ENCODE measurements at places on chromosomes 13 and 19.

GRCh38 chr13:59451236-59451635 lies 712.5 kb downstream of the DIAPH3 start:
- no peak for DNase-seq

- no peak for DNase-seq
Measured at GRCh38 chr13:35926859-35927530, 204.2 kb downstream of the DCLK1 start.

GRCh38 chr19:28831462-28831861 lies 381.5 kb downstream of the UQCRFS1 start:
- no peak for DNase-seq

DNA sequence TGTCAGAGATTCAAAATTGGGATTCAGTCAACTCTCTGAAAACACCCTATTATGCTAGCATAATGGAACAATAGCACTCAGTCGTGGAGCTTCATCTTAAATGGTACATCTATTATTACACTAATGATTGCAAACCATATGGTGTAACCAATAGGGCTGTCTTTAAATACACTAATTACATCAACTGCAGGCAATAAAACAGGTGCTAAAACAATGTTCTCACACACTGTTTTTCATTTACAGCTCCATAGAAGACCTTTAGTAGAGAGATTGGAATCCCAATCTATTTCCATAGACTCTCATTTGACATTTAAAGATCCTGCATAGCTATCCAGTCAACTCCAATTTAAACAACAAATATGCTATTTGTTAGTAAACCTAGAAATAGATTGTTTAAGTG lies 1917.4 kb downstream of the OLFM4 start:
- no peak for DNase-seq

DNA sequence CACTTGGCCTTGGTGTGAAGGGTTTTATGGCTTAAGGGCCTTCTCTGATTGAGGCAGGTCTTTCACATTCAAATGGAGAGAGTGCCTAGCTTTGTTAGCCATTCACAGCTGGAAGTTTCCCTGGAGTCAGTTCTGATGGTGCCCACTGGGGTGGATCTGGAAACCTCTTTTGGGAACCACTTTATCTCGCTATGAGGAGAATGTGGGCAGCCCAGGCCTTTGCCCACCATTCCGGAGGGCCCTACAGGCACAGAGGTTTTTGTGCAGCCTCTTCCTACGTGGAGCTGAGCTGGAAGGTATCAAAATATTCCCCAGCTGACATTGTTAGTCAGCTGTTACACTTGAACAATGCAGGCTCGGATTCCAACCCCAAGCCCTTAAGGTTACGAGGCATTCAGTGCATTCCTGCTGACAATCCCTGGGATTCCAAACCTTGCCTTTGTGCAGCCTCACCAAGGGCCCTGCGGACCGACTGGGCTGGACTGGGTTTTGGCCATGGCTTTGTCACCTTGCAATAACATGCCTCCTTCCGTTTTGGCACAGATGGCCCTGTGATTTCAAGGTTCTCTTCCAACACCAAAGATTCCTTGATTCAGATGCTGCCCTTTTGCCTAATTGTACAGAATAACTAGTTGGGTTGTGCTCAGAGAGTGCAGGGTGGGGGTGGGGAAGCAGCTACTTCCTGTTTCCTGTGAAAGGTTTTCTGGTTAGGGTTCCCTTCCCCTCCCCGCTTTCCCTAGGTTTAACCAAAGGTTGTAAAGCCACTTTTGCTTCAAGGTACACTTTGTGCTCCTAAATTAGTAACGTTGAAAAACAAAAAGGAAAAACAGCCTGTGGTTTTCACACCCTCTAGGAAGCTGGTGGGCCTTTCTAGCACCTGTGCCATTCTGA lies 27.0 kb downstream of the SAE1 start:
- DNase-seq = peak; percentile 31

DNA sequence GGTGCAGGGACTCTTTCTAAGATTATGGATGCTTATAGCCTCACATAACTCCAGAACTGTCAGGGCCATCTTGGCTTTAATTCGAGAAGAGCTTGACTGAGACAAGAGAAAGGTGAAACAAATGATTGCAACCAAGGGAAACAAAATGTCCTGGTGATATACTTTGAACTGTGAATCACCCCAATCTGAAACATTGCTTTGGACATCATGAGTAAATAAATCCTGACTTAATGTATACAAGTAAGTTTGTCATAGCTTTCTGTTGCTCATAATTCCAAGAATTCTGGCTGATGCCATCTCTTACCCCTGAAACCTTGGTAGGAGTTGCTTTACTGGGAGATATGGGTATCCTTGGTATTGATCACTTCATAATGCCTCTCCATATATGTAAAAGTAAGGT lies 5.8 kb upstream of the VWA8 start:
- no peak for DNase-seq

DNA sequence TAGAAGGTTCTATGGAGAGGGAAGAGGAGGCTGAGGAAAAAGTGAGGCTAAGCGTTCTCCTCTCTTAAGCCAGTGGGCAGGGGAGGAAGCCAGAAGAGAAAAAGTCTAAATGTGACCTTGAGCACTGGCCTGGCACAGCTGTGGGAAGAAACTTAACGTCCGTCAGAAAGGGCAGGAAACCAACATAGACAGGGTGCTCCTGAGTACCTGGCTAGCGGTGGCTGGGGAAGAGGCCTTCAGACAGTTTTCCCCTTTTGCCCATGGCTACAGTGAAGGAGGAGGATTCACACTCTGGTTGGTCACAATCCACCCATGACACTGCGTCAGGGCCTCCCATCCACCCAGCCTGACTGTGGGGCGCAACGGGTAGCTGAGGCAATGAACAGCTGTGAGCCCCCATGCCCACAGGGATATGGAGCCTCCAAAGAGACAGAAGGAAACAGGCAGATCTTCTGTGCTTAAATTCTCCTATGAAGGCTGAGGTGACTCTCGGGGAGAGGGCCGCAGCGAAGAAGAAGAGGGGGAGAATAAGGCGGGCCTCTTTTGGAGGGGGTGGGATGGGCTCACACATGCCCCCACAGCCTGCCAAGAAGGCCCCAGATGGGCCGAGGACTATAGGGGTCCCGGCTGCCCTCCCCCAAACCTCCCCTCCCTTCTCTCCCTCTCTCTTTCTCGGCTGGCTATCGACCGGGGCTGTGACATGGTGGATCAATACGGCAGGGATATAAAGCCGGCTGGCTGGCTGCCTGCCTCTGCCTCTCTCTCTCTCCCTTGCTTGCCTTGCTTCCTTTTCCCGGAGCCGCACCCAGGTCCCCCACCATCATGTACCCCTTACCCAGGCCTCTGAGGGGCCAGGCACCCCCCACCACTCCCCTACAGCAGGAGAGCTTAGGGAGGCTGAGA lies 19.8 kb upstream of the POU2F2 start:
- no peak for DNase-seq
